ENCODE measurements at places on chromosomes 7 and 10. TPM values are rescaled to one million over a fixed set of nuclear protein-coding genes. Genes with fewer than 3 reads are reported as not detected.

GRCh38 chr7:80781146-80781545 is 137.7 kb downstream of the SEMA3C start:
- DNase-seq, result no peak

DNA sequence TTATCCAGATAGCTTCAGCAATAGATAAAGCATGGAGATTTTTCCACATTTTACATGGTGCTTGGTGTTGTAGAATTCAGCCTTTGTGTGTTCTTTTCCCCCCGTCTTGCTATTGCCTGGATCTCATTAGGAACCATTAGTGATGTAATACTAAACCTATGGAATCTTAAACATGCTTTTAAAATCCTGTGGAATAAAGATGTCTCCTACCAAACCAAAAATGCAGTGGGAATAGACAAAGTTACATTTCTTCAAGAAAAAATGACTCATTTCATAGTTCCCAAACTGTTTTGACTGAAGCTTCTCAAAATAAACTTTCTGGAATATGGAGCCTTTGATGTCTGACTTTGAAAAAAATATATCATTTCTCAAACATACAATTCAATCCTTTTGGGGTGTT is 44.0 kb downstream of the CALD1 start:
- no peak for DNase-seq

DNA sequence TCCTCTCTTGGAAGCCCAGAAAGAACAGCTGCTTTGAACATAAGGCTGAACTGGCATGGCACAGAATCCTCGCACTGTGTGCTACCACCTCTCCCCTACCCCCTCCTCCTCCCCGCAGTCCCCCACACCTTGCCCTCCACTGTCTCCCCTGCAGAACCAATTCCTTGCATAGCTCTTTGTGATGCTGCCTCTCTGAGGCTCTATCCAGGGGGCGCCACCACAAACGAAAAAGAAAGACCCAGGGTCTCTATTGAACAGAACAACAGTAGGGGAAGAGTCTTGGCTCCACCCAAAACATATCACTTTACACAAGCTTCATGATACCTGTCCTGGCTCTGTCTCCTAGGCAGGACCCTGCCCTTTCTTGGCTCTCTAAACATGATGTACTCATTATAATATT is 26.2 kb upstream of the EBLN1 start:
- DNase-seq, result no peak

DNA sequence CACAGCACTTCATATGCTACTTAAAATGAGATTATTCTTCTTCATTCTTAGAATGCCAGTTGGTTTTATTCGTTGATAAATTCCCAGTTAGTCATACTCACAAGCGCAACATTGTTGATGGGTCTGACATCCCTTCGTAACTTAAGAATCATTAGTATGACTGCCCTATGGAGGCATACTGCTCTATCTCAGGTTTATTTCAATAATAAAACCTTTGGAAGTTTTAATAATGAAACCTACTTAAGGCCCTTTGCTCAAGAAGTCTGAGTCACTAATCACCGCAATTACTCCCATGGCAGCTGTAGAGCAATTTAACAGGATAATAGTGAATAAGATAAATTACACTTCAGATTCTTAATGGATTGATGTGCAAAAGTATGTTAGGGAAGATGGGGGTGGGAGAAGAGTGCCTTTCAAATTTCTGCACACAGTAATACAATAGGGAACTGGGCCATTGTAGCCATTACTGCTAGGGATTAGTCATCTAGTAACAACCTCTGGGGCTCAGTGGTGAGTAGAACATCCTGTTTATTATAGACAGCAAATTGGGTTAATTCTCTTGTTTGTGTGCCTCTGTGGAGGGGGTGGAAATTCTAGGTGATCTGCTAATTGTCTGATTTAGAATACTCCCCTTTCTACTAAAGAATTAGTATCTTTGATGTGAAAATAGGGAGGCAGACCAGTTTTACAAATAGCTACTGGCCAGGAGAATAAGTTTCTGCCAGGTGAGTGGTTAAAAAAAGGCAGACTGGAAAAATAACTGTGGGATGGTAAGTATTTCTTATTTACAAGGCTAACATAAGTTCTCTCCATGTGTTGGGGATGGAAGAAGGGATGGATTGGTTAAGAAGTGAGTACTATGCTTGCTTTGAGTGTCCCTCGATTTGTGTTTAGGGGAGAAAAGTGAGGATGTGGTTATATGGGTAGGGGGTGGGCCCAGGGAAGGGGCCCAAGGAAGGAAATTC is 74.5 kb upstream of the VKORC1L1 start:
- peak; percentile 12 for DNase-seq

Gene KLF6
- 14.9 TPM for total RNA-seq

Gene SPAG6
- total RNA-seq, result not detected

Gene CALHM3
- total RNA-seq, result not detected
